ENCODE measurements at places on chromosomes 12 and 14.

- no peak for DNase-seq
Measured at GRCh38 chr14:99736603-99737371, 52.7 kb downstream of the CYP46A1 start.

DNA sequence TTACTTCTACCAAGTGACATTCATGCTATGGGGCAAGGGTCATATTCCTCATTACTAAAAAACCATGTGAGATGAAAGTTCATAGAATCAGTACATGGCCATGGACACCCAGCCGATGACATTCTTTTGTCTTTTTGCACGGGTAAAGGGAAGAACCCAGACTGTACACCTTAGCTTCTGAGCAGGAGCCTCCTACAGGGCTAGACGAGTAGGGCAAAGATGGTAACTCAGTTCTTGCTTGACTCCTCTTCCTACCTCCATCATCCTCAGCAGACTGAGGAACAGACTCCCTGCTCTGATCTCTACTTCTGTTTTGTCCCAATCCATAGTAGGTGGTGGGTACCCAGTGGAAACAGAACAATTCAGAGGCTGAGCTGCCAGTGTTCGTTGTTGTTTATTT lies 281.3 kb downstream of the NPAS3 start:
- DNase-seq, result no peak

- DNase-seq, result no peak
Measured at GRCh38 chr14:20327005-20327869, 5.8 kb downstream of the CCNB1IP1 start.

DNA sequence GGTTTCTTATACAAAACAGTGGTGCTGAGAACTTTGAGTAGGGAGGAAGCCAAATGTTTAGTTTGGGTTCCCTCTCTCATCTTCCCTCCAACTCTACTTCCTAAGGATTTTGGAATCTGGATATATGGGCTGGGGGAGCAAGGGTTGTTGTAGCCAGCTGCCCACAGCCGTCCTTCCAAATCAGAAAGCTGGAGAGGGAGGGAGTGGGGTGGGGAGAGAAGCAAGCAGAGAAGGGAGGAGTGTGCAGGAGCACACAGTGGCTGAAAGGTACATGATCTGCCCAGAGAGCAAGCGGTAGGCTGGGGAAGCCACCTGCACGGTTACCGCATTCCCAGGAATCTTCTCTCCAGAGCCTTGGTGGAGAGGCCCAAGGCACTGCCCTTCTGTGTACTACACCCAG lies 52.7 kb downstream of the IRF2BPL start:
- DNase-seq, result no peak

DNA sequence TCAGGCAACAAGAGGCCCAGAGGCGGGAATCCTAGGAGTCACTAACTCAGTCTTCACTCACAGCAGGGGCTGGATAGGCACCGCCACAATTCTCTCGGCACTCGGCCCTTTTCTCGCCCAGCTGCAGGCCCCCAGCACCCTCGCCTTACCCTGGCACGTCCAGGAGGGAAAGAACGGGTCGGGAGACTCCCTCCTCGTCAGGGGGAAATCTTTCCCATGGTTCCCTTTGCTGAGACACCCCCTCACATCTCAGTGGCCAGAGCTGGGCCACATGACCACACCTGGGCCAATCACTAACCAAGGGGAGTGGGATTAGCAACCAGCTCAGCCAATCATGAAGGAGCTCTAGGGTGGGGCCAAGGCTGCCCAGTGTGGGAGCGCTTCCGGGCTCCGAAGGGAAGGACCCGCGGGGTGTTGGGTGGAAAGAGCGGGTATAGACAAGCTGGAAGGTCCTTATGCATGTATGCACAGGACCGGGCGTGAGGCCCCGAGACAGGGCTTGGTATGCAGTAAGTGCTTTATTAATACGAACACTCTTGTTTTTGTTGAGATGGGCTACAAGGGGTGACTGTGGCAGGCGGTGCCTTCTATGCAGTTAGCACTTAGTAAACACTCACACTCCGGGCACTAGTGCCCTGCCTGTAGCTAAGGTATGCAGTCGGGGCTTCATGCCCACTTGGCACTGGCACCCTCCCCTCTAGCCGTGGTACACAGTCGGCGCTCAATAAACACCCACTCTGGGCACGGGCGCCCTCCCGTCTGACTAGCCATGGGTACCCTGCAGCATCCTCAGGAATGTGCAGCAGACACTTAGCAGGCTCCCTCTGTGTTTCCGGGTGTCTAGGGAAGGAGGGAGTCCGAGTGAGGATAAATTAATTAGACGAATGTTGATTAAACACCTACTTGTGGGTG lies 40.3 kb downstream of the ADGRD1 start:
- no peak for DNase-seq

GRCh38 chr14:105290621-105291346 lies 10.0 kb downstream of the BRF1 start:
- DNase-seq, result no peak

DNA sequence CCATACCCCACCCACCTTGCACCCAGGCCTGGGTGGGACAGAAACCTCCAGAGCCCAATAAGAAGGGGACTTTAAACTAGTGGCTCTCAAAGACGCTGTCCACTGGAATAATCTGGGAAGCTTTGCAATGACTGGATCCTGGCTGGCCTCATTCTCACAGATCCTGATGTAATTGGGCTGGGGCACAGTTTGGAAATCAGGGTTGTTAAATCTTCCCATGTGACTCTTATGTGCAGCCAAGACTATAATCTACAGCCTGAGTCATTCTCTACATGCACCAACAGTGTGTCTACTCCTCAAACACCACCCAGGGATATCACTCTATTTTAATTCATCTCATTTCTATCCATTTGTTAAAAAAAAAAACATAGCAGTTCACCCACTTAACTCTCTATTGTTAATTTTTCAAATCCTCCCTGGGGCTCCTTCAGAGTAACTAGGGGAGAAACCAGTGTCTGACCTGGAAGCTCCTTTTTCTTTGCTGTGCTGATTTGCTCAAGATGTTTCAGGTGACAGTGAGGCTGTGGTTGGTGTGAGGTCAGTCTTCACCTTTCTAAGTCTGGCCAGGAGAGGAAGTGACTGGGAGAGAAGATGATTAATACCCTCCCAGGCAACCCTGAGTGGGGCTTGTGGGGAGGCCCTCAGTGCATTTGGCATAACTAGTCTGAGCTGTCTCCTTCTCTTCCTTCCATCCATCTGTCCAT lies 211.6 kb upstream of the SFSWAP start:
- no peak for DNase-seq

GRCh38 chr14:65169351-65169750 lies 67.0 kb upstream of the MAX start:
- no peak for DNase-seq

GRCh38 chr14:106417224-106418049 lies 891.1 kb downstream of the TMEM121 start:
- peak; percentile 98 for DNase-seq

DNA sequence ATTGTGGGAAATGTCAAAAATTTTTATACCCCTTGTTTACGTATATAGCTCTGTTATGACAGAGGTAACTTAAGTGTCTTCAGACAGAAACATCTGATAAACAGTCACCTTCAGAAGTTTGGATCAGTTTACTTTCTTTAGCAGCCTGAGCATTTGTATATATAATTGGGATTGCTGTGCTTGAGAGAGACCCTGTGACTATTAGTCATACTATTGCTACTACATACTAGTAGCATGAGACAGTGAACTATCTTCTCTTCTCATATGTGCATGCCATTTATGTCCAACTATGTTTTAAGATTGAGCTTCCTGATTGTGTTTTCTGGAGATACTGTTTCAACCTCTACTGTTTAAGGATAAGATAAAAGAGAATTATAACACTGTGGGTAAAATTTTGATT lies 101.5 kb downstream of the PDE6H start:
- DNase-seq, result no peak

GRCh38 chr14:78535041-78535440 lies 364.9 kb downstream of the NRXN3 start:
- no peak for DNase-seq

DNA sequence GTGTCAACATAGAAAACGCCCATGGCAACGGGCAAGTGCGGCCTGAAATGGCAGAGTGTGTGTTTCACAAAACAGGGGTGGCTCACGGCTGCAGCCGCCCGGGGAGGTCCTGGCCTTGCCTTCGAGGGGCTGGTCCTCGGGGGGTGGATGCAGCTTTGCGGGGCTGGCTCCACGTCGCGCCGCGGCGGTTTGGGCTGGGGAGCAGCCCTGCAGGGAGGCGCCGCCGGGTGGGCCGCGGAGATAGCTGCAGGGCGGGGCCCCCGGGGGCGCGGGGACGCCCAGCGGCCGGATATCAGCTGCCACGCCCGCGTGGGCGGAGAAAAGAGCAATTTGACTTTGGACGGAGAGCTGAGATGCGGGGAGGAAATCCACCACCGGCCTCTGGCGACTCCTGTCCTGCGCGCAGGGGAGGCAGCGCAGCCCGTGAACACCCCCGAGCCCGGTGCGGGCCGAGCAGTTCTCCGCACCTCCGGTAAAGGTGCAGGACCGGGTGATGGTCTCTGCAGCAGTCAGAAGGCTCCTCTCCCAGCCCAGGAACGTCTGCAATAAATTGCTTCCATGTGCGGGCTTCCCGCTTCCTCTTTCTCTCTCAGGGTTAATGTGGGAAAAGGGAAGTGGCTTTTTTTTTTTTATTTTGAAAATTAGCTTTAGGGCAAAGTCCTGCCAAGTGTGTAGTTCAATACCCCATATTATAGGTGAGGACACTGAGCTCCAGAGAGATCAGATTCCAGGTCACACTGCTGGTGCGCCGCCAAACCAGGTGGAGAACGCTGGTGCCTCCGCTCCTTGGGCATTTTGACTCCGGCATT lies 110.5 kb downstream of the ARF6 start:
- peak; percentile 49 for DNase-seq

DNA sequence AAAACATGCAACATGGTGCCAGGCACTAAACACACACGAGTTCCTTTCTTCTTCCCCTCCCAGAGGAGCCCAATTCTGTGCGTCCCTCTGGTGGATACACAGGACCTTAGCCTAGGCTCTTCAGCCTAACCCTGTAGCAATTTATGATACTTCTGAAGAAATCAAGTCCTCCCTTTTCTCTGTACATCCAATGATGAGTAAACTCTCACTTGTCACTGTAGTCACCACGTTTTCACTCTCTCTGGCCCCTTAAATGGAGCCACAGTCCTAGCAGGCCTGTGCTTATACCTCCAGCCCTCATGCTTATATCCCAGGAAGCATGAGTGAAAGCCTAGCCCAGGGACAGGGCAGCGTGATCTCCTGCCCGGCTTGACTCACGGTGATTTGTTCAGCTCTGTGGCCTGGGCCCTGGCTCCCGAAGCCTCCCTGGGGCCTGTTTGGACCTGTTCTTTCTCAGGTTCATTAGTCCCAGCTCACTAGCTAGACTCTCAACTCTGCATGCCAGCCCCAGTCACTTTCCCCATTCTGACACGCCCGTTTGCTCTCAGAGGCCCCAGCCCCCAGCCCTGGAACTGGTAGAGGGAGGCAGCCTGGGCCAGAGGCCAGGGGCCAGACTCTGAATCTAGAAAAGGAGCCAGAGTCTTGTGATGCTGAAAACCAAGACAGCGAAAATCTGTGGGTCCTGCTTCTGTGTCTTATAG lies 24.1 kb upstream of the PLEKHG3 start:
- DNase-seq, result no peak

DNA sequence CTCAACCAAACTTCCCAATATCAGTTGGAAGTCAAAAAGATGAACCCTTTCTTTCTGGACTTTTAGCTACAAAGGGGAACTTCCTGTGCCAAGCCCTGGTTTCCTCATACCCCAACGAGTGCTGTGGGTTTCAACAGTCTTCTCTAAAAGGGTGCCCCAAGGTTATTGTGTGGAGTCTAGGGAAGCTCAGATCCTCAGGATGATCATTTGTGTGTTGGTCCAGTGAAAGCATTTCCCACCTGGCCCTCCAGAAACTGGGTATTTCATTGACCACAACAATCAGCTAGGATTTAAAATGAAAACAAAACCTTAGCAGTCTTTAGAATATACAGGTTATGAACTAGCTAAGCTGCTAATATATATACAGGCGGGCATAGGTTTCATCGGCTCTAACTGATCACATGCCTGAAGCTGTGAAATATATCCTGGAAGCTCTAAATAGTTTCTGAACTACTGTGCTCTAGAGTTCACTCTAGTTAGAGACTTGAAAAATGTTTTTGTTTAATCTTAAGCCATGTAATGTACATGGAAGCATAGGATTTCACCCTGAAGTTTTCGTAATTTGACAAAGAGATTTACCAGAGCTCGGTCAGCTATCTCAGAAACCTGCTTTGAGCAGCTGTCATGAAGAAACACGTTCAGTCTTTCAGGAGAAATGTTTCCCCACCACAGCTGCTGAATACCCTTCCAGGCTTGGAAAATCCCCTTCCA lies 29.6 kb downstream of the P2RX4 start:
- no peak for DNase-seq

DNA sequence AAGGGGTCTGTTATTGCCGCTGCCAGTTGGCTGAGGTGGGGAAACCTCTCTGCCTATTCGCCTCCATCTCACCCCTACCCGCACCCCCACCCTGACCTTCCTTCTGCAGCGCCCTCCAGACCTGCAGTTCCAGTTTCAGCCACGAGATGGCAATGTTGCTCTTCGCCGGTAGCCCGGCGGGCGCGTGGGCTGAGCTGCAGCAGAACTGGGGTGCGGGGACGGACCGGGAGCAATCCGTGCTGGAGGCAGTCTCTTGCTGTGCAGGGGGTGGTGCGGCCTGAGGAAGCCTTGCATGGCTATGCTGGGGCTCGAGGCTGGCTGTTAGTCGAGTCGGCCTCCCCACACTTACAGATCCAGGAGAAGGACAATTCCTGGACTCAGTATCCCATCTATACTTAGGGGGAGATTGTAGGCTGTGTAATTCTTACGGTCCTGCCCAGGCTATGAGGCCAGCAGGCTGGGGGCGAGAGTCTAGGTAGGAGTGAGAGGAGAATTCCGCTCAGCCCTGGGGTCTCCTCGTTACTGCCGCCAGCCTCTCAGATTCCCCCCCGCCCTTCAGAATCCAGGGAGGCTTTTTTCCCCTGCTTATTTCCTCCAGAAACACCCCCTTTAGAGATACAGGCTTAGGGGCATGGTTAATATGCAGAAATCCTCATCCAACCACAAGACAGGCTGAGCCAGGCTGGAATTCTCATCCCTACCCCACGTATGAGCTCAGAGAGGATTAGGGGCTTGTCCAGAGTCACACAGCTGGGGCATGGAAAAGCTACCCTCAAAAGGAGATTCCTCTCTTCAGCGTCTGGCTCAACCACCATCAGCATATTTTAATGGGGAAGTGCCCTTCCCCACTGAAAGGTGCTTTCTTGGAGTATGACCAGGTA lies 118.2 kb downstream of the AACS start:
- DNase-seq, result peak; percentile 68

- DNase-seq, result no peak
Measured at GRCh38 chr12:29781705-29782266, 2.0 kb downstream of the TMTC1 start.

- DNase-seq, result no peak
Measured at GRCh38 chr12:121145221-121145620, 12.5 kb downstream of the P2RX7 start.

DNA sequence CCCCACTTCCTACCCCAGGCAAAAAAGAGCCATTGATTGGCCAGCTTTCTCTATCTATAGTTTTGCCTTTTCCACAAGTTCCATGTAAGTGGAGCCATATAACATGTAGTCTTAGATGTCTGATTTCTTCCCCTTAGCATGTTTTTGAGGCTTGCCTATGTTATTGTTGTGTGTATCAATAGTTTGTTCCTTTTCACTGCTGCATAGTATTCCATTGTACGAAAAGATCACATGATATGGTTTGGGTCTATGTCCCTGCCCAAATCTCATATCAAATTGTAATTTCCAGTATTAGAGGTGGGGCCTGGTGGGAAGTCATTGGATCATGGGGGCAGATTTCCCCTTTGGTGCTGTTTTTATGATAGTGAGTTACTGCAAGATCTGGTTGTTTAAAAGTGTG lies 93.6 kb upstream of the RFLNA start:
- DNase-seq, result no peak

All from stimulated activated CD4-positive, alpha-beta T cell treated with anti-CD3 and anti-CD28 coated beads, Interleukin-1b, Interleukin-23, amount 100 ng/mL, for 24 hours (primary cell).